Fibroblast of villous mesenchyme (primary cell): ENCODE measurements at places on chromosomes 4 and X. TPM values are rescaled to one million over a fixed set of nuclear protein-coding genes. Genes with fewer than 3 reads are reported as not detected.

DNA sequence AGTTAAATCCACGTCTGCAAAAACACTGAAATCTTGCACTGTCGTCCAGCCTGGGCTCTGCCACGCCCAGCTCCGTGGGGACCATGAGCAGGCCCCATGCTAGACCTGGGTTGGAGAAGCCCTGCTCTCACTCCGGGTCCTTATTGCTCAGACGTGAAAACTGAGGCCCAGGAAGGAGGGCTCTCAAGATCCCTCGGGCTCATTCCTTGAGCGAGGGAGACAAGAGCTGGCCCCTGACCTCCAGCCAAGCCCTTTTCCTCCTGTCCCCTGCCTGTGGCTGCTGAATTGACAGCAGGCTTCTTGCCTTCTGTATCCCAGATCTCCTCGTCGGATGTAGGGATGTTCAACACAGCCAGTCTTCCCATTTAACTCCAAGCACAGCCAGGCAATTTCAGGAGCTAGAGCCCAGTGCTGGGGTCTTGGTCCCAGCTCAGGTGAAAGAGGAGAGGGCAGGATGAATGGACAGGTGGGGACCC, 109.5 kb downstream of the CPZ start:
- no peak for DNase-seq

- no peak for DNase-seq
These were observed 525.7 kb upstream of the IGFBP7 start for GRCh38 chr4:57635910-57636309.

GRCh38 chr4:143381189-143382118, 44.8 kb downstream of the GAB1 start:
- DNase-seq, result peak; percentile 85

DNA sequence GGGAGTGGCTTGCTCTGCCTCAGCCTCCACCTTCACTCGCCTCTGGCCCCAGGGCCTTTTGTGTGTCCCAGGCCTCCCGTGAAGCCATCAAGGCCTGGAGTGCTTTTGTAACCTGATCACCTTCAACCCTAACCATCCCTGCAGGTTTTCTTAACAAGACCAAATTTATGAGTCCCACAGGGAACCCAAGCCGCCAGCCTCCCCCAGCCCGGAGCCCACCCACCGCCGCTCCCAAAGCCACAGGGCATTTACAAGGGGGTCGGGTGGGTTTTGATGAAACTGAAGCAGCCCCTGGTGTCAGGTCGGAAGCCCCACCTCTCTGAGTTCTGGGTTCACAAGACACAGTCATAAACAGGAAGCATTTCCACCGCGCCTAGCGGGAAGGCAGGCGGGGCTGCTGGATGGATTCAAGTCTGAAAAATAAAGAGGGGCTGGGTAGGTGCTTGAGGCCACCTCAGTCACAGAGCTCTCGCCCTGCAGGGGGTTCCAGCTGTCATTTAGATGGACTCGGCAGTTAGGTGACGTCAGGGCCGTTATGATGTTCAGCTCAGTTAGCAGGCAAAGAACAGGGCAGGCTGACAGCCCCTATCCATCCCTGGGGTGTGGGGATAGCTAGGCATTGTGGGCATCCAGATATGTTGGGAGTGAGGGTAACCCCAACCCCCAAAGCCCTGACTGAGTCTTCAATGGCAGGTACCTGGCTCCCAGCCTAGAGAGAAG, 128.5 kb downstream of the BCOR start:
- no peak for DNase-seq

GC gene
- total RNA-seq, result not detected in 2 replicates

FGG gene
- not detected in 2 replicates for total RNA-seq

EVC2 gene
- total RNA-seq, result 9.9 and 11.9 TPM in 2 replicates

FANCB gene
- 8.4 and 17.3 TPM in 2 replicates for total RNA-seq

DNA sequence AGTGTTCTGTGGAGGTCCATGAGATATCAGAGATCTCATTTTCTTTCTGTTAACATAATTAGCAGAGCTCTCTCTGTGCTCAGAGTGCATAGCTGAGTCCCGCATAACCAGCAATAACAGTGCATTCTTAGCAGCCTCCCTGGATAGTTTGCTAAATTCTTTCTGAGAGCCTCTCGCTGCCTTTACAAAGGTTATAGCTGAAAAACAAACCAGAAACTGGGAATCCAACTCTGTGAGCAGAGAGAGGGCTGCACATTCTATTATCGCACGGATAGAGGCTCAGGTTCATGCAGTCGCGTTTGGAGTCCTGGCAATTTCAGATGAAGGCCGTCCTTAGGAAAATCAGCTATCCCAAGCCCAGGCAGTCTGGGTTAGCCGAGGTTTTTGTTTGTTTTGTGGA, 1.2 kb downstream of the ENPP6 start:
- no peak for DNase-seq
